ENCODE measurements at places on chromosomes 13 and 19. TPM values are rescaled to one million over a fixed set of nuclear protein-coding genes. Genes with fewer than 3 reads are reported as not detected.
A peak's percentile ranks its signal among the peaks of the same experiment; 100 is the strongest.

- peak; percentile 55 for DNase-seq
Measured at GRCh38 chr19:16445238-16446107, 26.3 kb downstream of the EPS15L1 start.

PPM1N gene
- not detected for total RNA-seq

GRCh38 chr13:32136061-32136460 is 104.5 kb downstream of the FRY start:
- no peak for DNase-seq

DNA sequence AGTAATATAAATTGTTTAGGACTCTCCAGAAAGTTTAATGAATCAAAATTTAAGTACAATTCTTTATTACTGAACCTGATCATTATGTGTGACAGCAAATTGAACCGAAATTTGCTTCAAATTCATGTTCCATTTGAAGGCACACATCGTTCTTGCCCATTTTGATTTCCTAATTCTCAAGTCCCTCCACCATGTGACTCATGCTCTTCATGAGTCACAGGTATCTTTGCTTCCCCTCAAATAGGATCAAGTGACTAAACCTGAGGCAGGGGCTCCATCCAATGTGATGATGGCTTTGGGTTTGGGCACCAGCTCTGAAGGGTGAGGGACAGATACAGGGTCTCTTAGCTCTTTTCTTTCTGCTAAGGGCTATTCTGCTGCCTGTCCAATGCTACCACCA is 86.1 kb downstream of the THSD1 start:
- no peak for DNase-seq

- no peak for DNase-seq
Measured at GRCh38 chr13:110341445-110342244, 34.6 kb downstream of the COL4A2 start.

DNA sequence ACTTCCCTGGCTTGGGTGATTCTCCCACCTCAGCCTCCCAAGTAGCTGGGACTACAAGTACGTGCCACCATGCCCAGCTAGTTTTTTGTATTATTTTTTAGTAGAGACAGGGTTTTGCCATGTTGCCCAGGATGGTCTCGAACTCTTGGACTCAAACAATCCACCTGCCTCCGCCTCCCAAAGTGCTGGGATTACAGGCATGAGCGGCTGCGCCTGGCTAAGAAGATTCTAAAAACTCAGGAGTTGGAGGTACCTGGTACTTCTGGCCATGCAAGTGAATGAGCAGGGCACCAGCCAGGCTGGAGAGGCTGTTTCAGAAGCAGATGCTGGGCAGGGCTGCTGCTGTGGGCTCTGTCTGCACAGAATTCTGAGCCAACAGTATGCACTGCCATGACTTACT is 6.1 kb downstream of the MZF1 start:
- no peak for DNase-seq

ADGRL1 gene
- total RNA-seq, result 9.7 TPM

DNA sequence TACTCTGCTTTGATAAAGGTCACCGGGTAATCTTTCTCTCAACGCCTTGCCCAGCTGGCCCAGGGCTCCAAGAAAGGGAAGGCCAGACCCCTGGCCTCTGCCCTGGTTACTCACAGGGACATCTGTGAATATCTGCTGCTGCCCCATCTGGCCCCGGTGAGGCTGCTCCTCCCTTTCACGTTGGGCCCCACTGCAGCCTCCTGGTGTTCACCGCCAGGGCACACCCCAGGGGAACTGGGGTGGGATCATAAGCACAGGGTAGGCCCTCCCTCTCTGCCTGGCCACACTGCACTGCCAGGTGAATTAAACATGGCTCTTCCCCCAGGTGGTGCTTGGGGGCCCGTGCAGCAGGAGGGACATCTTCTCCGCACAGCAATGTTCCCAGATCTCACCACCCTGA is 12.7 kb downstream of the LAIR1 start:
- no peak for DNase-seq

DNA sequence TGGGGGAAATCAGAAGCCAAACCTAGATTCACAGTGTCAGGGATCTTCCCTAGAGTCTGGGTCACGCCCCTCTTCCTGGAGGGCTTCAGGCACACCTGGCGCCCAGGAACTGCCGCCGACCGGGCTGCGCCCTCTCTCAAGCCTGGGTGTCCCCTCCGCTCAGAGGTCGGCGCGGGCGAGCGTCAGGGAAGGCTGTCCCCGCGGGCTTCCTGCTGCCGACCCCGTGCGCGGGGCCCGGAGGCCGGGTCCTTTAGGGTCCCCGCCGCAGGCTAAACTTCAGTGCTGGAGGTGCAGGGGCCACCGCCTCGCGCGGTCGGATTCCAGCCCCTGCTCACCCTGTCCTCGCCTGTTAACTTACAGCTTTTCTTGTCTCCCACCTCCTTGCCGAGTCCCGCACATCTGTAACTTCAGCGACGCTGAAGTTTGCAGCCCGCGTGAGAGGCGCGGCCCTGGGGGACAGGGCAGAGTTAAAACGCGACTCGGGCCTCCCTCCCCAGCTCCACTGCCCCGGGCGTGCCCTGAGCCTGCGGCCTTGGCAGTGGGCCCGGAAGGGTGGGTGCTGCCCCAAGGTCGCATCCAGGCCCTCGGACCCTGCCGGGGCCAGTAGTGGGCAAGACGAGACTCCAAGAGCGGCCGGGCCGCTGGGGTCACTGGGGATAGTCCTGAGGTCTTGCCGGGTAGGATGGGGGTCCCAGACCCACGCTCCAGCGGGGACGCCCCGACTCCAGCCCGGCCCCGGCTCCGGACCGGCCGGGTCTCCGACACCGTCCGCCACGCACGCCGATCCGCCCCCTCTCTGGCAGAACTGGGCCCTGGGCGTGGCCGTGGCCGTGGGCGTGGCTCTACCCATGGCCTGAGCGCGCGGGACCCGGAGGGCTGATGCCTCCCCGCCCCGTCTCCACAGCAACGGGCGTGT is 95.6 kb upstream of the ZNF98 start:
- DNase-seq, result no peak

- DNase-seq, result no peak
Measured at GRCh38 chr19:16875584-16876555, 12.9 kb upstream of the F2RL3 start.

RNF225 gene
- total RNA-seq, result 6.6 TPM

DNA sequence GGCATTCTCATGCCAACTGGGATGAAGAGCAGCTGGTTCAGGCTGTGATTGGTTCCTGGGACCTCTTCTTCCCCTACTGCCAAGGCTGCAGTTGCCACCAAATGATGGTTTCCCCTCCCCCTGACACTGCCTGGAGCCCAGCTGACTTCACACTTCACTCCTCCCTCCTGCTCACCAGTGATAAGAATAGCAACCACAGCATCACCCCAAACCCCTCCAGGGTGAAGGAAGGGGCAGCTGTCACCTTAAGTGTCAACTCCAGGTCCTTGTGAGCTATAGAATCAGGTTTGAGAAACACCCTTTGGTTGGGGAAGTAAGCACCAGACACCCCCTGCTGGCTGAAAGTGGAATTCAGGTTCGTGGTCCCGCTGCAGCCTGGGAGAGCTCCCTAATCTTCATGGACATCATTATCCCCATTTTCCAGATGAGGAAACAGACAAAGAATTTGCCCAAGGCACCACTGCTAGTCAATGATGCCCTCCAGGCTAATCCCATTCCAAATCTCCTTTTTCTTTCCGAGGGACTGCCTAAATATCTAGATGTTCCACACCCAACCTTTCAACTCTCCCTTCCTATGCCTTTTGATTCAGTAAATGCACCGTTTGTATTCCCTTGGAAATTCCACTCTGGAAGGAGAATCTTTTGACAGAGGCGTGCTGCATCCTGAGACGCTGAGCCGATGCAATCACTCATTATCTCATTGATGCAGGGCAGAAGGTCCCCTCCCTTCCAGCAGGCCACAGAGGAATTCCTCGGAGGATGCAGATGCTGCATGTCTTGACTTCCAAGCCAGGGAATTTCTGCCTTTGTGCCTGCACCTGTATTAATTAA is 50.6 kb upstream of the UQCRFS1 start:
- peak; percentile 33 for DNase-seq

DNA sequence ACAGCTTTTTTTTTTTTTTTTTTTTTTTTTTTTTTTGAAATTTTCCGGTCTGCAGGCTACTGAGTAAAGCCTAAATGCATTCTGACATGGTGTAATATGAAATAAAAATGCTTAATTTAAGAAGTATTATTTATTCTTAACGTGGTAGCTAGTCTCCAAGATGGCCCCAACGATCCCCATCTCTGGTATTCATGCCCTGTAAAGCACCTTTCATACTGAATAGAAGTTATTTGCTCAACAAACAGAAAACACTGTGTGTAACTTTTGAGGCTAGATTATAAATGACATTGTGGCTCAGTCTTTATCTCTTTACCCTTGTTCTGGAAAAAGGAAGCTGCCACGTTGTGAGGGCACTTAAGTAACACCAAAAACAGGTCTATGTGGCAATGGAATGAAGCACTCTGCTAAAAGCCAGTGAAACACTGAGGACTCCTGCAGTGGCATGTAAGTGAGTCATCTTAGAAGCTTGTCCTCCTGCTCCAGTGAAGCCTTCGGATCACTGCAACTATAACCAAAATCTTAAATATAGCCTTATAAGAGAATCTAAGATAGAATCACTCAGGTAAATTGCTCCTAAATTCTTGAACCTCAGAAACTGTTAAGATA is 128.7 kb downstream of the UGGT2 start:
- peak; percentile 9 for DNase-seq

DNA sequence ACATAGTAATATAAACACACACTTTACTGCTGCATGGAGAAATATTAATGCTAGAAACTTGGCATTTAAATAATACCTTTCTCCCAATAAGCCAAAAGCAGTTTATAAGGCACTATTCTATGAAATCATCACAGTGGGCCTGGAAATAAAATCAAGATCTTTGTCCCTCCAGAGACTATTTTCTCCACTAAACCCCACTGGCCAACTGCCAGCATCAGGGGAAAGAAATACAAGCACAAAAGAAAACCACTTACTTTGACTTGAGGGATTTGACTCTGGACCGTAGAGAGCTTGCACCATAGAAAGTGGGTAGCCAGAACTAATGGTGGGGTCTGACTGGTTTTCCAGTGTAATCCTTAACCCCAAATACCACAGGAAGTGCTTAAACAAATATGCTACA is 71.9 kb downstream of the DCLK1 start:
- DNase-seq, result no peak

- no peak for DNase-seq
Measured at GRCh38 chr19:42252365-42253244, 2.3 kb downstream of the ERF start.

TMEM145 gene
- not detected for total RNA-seq

DNA sequence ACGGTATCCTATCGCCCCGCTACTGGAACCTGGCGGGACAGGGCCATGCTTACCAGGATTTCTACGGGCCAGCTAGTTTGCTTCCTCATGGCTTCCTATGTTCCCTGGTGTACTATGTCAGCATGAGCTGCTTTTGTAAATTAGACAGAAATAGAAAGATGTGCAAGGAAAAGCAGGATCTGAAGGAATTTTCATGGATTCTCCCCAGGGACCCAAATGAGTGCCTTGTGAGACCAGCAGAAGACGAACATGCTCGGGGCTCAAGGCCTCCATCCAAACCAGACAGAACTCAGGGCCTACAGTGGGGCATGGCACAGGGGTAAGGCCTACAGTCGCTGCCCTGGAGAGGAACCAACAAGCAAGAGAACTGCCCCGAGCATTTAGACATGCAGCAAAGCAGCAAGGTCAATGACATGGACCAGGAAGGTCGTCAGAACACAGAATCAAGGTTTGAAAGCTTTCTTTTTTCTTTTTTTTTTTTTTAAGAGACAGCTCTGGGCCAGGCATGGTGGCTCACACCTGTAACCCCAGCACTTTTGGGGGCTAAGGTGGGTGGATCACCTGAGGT is 17.3 kb downstream of the EPS15L1 start:
- DNase-seq, result no peak

GRCh38 chr13:45575146-45575829 is 40.3 kb downstream of the ERICH6B start:
- peak; percentile 12 for DNase-seq

ATP8A2 gene
- total RNA-seq, result not detected

NBEA gene
- 0.05 TPM for total RNA-seq

- DNase-seq, result no peak
Measured at GRCh38 chr13:19984430-19985218, 26.1 kb downstream of the ZMYM2 start.

CLEC4M gene
- not detected for total RNA-seq

ZSWIM9 gene
- 0.86 TPM for total RNA-seq
